ENCODE measurements at places on chromosomes 2 and 18. TPM values are rescaled to one million over a fixed set of nuclear protein-coding genes. Genes with fewer than 3 reads are reported as not detected.

CXCR1 gene
- not detected for total RNA-seq

ATOH8 gene
- 10.5 TPM for total RNA-seq

DPP4 gene
- 0.69 TPM for total RNA-seq

VSNL1 gene
- total RNA-seq, result not detected

COL6A3 gene
- total RNA-seq, result 0.14 TPM

SLC11A1 gene
- 0.20 TPM for total RNA-seq

SPP2 gene
- total RNA-seq, result not detected

FSHR gene
- total RNA-seq, result not detected

IL1F10 gene
- total RNA-seq, result not detected

FKBP7 gene
- total RNA-seq, result 9.7 TPM

MROH2A gene
- total RNA-seq, result 0.12 TPM

TXNDC2 gene
- 0.08 TPM for total RNA-seq

SP140 gene
- total RNA-seq, result not detected

CRYBA2 gene
- not detected for total RNA-seq

L3MBTL4 gene
- total RNA-seq, result not detected

KLHL29 gene
- total RNA-seq, result 5.2 TPM

TOGARAM2 gene
- 0.16 TPM for total RNA-seq

PCARE gene
- not detected for total RNA-seq

Measured in A549 treated with GW870086 at 1 μM for 4 hours (cell line).